ENCODE measurements at places on chromosomes 6 and 20.

DNA sequence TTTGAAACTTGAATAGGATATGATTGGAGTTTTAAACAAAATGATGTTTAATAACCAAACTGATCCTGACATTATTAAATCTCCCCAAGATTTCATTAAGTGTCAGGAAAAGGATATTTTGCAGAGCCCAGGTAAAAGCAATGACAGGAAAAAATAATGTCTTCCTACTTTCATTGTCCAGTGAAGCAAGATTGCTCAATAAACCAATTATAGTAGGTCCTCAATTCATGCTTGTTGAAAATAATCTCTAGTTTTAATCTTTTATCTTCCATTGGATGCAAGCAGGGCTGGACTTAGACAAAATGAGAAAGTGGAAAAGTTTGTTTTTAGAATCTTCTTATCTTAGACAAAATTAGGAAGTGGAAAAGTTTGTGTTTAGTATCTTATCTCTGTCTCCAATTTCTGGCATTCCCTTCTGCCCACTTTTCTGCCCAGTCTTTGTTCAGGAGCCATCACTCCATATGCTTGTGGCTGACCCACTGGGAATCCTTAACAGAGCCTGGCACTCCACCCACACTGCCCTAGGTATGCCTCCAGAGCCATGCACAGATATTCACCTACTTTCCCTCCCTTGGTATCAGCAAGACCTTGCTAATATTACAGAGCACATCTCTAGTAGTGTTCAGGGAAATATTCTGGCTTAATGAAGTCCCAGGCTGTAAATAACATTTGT lies 57.0 kb upstream of the CARMIL1 start:
- no peak for DNase-seq

DNA sequence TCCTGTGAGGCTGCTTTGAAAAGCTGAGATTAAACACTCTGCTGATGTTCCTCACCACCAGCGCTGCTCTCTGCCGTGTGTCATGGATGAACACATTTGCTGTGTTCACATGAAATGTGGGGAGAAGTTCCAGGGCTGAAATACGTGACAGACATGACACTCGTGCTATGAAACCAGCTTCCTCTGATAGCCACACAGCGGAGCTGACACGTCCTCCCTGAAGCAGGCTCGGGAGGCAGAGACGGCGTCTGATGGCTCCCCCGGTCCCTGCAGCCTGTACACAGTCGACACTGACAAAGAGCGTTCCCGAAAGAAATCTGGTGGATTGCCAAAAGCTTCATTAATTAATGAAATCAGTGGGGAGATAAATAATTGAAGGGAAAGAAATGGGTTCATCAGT lies 17.5 kb downstream of the AGPAT4 start:
- no peak for DNase-seq

DNA sequence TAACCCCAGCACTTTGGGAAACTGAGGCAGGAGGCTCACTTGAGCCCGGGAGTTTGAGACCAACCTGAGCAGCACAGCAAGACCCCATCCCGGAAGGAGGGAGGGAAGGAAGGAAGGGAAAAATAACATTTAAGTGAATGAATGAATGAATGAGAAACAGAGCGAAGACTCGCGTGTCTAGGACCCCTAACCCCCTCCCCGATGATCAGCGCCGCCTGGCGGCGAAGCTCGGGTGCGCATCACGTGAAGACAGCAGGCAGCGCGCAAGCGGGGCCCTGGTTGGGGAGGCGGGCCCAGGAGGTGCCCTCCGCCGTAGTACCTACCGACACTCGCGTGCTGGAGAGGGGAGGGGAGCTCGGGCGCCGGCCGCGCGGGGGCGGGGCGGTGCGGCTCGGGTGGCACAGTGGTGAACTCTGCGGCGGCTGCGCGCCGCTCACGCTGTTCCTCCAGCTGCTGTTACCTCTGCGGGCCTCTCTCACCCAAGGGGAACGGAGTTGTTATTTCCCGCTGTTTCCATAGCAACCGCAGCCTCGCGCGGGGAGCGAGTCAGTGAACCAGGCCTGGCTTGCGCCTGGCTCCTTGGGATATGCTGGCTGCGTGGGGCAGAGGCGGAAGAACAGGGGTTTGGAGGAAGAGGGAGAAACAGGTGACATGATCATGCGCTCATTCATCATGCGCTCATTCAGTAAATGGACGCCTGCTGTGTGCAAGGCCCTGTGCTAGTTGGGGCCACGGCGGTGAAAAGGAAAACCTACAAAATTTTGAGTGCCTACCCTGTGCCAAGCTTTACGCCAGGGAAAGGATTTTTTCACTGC lies 2.0 kb upstream of the DCDC2 start:
- DNase-seq, result peak; percentile 60

- DNase-seq, result no peak
These were observed 518.1 kb downstream of the HDGFL1 start for GRCh38 chr6:23087471-23087870.

- peak; percentile 82 for DNase-seq
These were observed 1.5 kb downstream of the EEF1A2 start for GRCh38 chr20:63497138-63497945.
